ENCODE measurements at places on chromosomes 4 and X.

DNA sequence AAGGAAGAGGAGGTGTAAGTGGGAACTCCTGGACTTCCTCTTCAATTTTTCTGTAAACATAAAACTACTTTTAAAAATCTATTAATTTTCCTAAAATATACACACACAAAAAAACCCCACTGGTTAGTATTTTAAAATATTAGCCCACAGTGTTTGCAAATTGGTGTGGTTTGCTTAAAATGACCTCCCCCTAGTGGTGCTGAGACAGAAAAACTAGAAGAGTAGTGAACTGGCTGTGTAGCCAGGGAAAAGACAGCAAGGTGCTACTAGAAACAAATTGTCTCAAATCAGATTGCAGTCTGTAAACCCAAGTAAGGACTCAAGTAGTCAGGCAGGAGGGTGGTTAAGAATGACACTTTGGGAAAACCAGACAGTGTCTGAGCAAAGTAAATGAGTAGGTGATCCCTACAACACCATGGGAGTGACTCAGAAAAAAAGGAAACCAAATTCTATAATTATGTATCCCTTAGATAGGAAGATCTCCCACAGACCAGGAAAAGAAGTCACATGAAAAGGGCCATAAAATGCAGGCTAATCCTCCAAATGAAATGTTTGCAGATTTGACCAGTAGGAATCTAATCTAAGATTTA, 26.0 kb downstream of the AMTN start:
- peak; percentile 20 for DNase-seq

GRCh38 chr4:14620567-14621141, 381.6 kb upstream of the CPEB2 start:
- DNase-seq = no peak

DNA sequence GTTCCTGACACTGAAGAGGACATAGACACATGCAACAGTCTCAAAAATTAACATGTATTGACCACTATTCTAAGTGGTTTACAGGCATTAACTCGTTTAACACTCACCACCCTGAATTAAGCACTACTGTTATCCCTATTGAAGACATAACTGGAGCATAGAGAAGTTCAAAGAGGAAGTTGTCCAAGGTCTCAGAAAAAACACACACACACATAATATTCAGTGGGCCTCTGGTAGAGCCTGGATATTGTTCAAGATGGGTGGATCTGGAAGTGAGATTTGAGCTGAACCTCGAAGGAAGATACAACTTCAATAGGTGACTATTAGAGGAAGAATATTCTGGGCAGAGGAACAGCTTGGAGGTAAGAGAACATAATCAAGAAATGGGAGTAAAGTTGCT, 334.9 kb downstream of the HNRNPD start:
- DNase-seq = no peak

DNA sequence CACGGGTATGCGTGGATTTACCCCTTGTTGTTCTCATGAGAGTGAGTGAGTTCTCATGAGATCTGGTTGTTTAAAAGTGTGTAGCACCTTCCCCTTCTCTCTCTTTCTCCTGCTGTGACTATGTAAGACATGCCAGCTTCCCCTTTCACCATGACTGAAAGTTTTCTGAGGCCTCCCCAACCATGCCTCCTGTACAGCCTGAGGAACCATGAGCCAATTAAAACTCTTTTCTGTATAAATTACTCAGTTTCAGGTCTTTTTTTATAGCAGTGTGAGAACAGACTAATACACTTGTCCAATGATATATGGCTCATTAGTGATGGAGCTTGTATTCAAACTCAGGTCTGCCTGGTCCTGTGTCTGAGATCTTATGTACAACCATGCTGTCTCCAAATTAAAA, 28.5 kb upstream of the RTL3 start:
- DNase-seq = no peak

DNA sequence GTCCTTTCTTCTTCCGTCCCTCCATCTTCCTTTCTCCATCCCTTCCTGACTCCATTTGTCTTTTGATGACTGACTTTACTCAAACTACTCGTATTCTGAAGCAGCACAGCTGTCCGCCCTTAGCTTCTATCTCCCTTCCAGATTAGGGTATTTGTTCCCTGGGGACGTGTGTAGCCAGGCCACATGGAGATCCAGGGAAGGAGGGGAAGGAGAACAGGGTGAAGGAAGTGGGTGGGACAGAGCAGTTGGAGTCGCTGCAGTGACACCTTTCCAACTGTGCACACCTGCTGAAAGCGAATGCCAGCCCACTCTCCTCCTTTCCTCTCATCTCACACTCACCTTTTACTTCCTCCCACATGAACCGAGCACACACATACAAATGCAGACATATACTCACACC, 323.8 kb downstream of the DCTD start:
- no peak for DNase-seq

GRCh38 chrX:129981752-129982299, 609 bp upstream of the BCORL1 start:
- DNase-seq = no peak

DNA sequence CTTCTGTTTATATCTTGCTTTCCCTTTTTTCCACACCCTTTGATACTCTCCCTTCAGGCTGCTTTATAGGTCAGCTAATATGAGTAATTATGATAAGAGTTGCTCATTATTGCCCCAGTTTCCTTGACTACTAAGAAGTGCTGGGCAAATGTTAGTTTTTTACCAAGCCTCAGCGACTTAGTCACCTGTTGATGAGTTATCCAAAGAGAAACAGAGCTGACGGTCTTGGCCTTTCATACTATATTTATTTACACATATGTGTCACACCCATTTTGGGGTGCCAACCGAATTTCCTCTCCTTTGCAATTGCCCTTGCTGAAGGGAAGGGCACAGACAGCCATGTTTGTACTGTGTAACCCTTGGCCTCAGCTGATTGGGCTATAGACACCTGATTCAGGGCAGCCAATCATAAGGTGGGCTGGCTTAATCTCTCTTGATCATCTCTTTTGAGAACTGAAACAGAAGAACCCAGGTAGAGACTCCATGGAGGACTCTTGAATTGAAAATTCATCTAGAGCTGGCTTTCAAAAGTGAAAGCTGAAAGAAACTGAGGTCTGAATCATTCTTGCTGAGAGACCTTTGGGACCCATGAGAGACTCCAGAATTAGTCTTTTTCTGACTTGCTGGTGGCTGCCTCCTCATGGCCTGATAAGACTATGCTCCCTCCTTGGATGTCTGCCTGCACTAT, 111.7 kb upstream of the RPS6KA3 start:
- no peak for DNase-seq

DNA sequence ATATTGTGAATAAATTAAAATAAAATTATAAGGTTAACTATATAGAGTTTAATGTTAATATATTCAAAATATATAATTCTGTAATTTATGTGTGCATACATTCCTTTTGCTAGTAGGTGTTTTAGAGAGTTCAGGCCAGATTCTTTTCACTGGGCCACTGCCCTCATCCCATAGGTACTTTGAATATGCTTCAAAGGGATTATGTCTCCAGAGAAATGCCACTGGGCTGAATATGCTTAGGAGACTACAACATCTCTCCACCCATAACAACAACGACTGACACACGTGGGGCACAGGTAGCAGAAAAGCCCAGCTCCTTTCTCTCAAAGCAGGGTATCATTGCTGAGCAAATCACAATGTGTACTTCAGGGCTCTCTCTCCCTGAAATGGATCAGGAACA, 290.9 kb upstream of the TACR3 start:
- no peak for DNase-seq

DNA sequence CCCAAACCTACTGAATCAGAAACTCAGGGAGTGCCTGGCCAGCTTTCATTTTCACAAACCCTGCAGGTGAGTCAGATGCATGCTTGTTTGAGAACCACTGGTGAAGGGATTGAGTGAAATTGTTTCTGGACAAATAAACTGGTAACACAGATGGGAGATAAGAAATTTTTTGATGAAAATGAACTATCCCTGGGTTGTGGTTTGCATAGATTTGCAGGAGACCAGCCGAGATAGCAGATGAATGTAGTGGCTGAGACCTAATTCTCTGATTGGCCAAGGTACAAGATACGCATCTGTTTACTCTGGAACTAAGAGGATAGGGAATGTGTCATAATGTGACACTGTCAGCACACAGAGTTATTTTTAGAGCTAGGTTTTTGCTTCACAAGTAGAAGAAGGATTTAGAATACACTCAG, 117.8 kb upstream of the NOCT start:
- DNase-seq = peak; percentile 61

DNA sequence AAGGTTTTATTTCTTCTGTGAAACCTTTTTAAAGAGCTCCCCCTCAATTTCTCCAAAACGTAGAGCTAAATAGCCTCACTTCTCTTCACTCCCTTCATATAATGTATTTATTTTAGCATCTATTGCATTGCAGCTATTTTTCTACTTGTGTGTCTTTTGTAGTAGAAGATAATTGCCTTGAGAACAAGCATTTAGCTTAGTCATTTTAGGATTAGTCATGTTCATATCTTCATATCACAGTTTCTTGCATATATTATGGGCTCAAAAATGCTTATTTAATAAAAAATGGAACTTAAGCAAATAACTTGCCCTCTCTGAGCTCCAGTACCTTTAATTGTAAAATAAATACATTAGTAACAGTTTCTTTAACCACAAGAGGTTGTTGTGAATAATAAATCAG, 72.1 kb upstream of the SPANXC start:
- peak; percentile 1 for DNase-seq

- peak; percentile 5 for DNase-seq
Observed at GRCh38 chrX:44904542-44905115, 31.6 kb downstream of the KDM6A start.

DNA sequence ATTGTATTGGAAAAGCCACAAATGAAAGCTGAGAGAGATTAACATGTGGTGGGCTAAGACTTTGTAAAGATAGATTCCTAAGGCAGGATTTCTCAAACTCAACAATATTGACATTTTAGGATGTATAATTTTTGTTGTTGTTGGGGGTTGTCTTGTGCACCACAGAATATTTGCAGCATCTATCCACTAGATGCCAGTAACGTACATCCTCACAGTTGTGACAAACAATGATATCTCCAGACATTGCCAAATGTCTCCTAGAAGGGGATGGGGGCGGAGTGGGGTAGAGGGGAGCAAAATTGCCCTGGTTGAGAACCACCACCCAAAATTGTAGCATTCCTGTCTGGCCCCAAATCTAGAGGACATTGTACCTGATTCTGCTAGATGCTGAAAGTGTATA, 14.7 kb upstream of the CBR4 start:
- DNase-seq = peak; percentile 67

- no peak for DNase-seq
Observed at GRCh38 chrX:118182681-118183080, 66.1 kb upstream of the KLHL13 start.

DNA sequence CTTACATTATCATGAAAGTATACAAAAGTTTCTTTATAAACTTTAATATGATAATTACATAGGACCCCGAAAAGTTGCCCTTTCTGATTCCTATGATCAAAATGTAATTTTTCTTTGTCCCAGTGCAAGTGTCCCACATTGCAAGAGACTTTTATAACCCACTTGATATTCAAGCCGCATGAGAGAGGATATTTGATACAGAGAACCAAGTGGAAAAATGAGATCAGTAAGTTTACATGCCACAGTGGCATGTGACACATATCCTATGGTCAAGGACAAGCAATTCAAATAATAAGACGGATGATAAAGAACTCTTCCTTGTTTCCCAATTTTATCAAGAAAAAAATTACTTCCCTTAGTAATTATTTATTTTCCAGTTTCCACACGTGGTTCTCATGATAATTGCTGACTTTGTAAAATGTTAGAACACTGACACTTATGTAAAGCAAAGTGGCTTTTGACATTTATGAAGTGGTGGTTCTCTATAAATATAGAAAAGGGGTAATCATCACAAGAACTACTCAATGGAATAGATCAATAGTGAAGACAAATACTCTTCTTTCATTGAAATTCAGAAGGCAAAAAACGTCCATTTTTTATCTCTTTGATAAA, 273.7 kb upstream of the NOCT start:
- no peak for DNase-seq

GRCh38 chr4:89338206-89338605, 30.6 kb upstream of the GPRIN3 start:
- no peak for DNase-seq

- no peak for DNase-seq
Observed at GRCh38 chr4:70979445-70980008, 13.9 kb upstream of the DCK start.

DNA sequence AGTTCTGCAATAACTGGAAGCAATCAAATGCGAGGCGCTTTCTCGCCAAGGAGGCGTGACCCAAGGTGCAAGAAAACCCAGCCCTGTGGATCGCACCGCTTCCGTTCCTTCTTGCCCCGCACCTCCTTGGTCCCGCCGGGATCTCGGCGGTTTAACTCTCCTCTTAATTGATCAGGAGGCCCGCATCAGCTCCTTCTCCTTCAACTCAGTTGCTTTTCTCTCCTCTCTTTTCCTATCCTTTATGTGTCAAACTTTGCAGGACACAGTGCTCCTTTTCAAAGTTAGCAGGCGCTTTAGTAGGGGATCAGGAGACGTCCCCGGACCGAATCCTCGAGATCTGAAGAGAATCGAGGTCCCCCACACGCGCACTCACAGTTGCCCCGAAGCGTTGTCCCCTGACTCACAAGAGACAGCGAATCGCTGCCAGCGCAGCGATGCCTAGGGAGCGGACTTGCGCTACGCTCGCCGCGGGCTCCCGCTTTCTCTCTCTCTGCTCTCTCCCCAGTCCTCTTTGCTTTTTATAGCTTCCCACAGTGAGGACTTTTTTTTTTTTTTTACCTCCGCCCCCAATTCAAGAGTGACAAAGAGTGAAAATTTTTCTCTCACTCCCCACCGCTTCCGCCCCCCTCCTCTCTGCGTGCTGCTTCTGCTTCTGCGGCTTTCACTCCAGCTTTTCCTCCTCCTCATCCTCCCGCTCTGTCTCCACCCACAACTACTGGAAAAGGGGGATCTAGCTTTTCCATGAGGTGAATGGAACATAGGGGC, at the start of gene DKK2:
DKK2 (minus strand) TSS at position 495 of the 765 bp plus-strand sequence. CDS start 722 bp downstream, outside the sequence.
- peak; percentile 47 for DNase-seq

DNA sequence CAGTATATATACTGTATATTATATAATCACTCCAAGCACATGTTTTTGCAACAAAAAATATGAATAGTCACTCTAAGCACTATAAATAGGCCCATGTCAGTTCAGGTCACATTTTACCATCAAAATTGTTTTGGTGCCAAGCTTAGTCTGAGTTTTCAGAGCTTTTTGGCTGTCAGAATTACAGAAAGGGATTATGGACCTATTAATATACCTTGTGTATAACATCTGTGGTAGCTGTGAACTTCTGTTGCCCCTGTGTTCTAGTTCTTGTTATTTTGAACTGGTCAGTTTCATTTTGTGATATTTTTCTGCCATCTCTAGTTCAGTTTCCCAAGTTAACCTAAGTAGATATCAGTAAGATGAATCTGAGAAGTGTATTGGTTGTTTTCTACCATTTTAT, 22.9 kb downstream of the EXOC1 start:
- DNase-seq = no peak

GRCh38 chr4:124123181-124123580, 589.4 kb downstream of the ANKRD50 start:
- DNase-seq = no peak
